ENCODE measurements at places on chromosomes 4 and X.

DNA sequence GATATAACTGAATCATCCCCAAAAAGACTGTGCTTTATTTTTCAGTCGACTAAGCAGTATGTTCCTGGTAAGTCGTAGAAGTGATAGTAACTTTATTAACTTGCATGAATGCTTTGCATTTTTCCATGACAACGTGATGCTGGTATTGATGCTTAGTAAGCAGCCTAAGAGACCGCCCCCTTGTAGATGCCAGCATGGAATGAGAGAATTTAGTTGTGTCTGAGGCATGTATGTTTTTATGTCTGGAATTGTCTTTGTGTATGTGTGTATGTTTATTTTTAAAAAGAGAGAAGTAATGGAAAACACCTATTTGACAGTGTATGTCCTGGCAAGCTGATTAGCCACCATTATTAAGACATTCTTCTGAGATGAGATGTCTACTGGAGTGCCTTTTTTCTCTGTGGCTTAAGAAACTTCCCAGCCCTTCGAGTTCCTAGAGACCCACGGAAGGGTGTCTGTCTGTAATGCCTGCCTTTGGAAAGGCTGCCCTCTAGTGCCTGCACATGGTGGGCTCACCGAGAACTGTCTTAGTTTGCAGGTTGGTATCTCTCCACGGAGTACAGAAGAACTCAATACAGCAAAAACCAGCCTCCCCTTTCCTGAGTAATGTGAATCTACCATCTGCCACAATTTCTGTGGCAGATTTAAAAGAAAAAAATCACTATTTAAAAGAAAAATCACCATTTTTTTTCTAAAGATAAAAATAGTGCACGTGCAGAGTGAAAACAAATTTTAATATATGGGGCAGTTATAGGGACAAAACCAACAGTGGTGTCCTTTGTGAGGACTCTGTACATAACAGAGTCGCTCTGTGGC lies 85.9 kb downstream of the AASDH start:
- no peak for DNase-seq

GRCh38 chrX:70134116-70134477 lies 850 bp downstream of the IGBP1 start:
- DNase-seq = no peak

DNA sequence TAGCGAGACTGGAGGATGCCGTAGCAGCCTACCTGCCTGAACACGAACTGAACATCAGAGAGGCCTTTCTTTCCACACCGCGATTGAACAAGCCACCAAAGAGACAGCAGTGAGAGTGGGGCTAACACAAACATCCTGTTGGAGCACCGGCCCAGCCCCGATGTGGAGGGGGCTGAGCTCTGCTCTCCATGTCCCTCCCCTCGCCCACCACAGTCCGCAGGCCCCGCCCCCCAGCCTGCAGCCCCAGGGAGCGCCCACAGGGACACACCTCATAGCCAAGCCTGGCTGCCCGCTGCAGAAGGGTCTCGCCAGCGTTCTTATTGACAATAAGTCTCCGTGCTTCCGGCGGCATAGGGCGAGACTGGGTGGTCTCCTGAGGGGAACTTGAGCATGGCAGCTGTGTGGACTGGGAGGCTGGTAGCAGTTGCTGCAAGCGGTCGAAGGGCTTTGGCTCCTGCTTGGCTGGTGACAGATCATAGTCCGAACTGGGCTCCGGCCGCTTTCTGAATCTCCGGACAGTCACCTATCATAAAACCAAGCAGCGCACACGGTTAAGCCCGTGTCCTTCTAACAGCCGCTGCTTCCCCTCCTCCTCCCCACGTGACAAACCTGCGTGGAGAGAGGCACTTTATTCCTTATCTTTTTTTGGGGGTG lies 35.8 kb downstream of the BCOR start:
- DNase-seq = no peak

GRCh38 chrX:130393451-130394074 lies 8.1 kb upstream of the GPR119 start:
- no peak for DNase-seq

DNA sequence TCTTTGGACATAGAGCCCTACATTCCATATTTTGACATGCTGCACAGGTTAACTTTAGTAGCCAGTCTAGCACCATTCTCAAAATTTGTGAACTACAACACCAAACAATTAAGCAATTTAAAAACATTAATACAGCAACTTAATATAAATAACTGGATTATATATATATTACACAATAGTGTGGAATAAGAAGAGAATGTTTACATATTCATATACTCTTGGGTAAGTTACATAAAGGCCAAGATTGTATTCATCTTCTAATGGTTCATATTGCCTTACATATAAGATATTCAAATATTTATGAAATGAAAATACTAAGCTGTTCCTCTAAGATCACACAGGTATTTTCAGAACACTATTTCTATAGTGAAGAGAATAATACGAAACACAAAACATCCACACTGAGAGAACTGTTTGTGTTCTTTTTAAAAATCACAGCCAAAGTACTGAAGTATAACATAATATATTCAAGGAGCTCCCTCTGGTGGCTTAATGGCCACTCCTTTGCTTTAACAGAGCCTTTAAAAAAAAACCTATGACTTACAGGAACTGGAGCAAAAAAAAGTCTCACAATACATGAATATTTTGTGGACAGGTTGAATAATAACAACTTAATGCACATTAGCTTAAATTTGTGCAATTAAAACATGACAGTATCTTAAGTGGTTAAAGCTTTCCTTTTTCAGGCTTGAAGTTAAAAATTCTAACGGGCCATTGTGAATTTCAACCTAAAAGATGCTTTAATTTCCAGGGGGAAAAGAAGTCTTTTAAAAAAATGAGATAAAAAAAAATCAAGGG lies 46.2 kb downstream of the NEK1 start:
- DNase-seq = no peak

DNA sequence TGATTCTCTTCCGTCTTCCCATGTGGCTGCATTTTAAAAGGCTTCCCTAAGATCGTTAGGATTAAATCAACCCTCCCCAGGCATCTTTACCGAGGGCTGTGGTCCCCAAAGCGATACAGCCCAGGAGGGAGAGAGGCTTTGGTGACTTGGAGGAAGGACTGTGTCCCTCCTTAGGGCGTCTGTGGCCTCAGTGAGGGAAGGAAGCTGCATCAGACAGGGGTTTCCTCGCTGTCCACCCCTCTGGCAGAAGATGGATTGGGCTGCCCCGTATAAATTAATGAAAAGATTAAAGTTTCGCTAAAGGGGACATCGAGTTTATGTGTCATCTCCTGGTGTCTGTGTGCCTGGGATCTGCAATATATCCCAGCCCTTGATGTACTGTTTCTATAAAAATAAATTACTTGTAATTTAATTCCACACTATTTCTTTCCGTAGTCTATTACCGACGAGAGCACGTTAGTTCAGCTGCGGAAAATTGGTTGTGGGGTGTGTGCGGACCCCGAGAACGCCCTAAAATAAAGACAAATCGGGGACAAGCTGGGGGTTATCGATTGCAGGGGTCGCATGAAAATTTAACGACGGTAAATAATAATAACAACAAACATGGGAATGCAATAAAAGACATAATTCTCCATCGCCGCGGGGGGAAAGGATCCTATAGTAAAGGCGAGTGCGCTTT lies 6.5 kb downstream of the SHOX start:
- no peak for DNase-seq

GRCh38 chrX:15750611-15751154 lies 12.6 kb downstream of the CA5B start:
- no peak for DNase-seq

DNA sequence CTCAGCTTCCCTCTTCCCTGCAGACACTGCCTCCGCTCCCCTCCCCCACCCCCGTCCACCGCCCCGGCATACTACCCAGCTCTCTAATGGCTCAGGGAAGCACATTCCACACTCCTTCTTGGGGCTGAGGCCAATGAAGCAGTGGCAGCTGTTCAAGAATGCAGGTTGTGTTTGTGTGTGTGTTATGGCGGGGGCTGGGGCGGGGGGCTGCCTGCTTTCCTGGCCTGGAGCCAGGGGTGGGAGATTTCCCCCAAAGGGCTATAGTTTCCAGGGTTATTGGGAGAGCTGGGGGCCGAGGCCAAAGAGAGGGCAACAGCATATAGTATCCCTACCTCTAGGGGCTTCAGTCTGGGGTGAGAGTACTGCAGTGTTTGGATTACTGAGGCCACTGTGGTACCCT lies 149.4 kb downstream of the EFNB1 start:
- DNase-seq = no peak

DNA sequence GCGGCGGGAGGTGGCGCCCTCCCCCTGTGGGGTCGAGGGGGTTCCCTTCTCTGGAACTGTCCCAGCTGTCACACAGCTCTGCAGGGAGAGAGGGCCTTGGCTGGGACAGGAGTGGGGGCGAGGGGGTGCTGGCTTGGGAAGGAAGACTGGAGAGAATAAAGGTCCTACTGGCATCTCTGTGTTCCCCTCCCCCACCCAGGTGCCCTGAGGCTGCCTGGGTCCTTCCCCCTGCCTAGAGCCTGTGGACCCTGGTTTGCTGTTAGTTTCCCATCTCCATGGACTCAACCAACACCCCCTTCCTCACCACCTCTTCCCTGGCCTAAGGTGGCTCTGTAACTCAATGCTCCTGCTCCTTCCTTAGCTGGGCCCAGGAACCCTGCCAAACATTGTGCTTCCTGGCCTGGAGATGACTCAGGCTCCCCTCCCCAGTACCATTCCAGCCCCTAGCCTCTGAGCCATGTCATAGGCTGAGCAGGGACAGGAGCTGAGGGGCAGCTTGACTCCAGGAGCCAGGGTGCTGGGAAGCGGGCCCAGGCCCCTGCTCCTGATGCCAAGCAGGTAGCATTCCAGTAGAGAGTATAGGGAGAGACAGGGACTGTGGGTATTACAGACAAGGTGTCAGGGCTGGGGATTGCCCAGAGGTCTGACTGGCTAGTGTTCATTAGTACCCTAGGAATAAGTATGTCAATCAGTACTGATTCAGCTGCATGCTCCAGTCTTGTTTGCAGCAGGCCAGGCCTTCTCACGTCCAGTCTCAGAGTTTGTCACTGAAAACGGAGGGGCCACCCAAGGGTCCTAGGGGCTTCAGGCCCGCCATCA lies 100.7 kb downstream of the EFNB1 start:
- DNase-seq = no peak

GRCh38 chr4:147355847-147356246 lies 125.0 kb upstream of the EDNRA start:
- no peak for DNase-seq

GRCh38 chr4:171101845-171102244 lies 711.4 kb upstream of the GALNTL6 start:
- DNase-seq = no peak

DNA sequence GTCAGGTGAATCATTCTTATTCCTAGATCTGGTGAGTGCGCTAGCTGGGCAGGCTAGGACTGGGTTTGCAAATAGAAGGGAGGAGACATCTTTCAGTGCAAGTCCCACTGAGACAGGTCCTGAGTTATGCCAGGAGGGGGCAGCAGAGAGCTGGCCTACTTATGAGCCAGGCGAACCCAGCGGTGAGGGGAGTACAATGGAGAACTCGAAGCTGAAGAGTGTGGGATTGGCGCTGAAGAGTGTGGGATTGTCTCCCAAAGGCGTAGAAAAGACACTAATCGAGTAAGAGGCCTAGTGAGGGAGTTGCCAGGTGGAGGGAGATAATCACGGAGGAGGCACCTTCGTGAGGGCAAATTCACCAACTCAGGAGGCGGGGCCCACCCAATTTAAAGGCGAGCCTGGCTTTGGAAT lies 91.7 kb upstream of the CXorf66 start:
- no peak for DNase-seq

DNA sequence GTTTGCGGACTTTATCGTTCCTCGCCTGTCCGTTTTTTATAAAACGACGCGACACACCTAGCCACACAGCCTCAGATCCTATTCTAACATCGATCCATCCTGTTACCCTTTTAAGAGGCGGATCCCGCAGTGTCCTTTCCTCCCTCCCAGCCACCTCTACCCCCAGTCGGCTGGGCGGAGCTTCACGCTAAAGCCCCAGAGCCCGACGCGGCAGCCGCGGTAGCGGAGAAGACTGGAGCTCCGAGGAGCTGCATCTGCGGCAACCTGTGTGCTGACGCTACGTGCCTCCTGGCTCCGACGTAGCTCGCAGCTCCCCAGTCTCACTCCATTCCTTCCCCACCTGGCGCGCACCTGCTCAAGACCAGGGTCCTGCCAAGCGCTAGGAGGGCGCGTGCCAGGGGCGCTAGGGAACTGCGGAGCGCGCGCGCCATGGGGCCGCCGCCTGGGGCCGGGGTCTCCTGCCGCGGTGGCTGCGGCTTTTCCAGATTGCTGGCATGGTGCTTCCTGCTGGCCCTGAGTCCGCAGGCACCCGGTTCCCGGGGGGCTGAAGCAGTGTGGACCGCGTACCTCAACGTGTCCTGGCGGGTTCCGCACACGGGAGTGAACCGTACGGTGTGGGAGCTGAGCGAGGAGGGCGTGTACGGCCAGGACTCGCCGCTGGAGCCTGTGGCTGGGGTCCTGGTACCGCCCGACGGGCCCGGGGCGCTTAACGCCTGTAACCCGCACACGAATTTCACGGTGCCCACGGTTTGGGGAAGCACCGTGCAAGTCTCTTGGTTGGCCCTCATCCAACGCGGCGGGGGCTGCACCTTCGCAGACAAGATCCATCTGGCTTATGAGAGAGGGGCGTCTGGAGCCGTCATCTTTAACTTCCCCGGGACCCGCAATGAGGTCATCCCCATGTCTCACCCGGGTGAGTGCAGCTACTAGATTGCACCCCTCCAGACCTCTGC lies at the start of gene RNF128:
Gene RNF128 (plus strand): TSS at position 217 of the 953 bp plus-strand sequence. CDS start 213 bp downstream, at position 430.
- DNase-seq = no peak

Data from vagina (tissue), 2 donors.